ENCODE measurements at places on chromosomes 6 and 20.

GRCh38 chr20:47300071-47300470 is 56.4 kb downstream of the ZMYND8 start:
- DNase-seq: no peak

DNA sequence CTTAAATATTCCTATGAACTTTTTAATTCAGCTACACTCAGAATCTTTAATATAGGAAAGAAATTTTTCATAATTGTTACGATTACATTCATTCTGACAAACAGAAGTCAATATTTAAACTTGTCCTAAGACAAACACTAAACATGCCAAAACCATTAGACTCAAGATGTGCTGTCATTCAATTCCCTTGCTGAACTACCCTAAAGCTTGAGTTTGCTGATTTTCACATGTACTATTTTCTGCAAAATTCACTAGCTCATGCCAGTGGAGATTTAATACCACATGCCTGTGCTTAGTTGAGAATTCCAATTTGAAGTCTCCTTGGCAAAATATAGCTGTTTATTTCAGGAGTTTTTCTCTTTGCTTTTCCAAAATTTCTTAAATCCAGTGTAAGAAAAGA is 448.0 kb downstream of the COL12A1 start:
- no peak for DNase-seq

- no peak for DNase-seq
These were observed 103.6 kb upstream of the SGK1 start for GRCh38 chr6:134421501-134421900.

- no peak for DNase-seq
These were observed 1.5 kb upstream of the ILRUN start for GRCh38 chr6:34697904-34698559.

DNA sequence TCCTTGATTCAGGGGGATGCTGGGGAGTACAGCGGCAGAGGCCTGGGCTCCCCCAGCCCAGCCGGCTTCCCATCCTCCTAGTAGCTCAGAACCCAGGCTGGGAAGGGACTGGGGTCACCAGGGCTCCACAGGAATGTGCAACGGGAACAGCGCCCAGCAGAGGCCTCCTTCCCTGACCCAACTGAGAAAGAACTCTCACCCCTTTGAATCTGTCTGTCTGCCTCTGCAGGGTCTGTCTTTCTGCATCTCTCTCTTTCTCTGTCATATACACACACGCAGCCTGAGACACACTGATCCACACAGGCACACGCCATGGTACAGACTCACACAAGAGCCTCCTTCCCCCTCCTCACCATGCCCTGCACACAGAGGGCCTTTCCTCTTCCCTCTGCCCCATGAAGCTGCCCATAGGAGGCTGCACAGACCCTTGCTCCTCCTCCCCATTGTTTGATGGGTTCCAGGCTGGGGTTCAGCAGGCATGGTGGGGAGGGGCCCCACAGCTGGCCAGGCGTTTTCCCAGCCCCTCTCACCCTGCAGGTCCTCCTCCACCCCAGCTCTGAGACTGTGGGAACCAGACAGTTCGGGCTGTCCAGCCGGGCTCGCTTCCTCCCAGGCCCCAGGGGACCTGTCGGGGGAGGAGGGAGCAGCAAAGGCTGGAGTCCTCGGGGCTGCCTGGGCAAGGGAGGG is 2.8 kb downstream of the FOXS1 start:
- DNase-seq: no peak

- peak; percentile 62 for DNase-seq
These were observed 17.4 kb downstream of the SCML4 start for GRCh38 chr6:107806691-107807090.

DNA sequence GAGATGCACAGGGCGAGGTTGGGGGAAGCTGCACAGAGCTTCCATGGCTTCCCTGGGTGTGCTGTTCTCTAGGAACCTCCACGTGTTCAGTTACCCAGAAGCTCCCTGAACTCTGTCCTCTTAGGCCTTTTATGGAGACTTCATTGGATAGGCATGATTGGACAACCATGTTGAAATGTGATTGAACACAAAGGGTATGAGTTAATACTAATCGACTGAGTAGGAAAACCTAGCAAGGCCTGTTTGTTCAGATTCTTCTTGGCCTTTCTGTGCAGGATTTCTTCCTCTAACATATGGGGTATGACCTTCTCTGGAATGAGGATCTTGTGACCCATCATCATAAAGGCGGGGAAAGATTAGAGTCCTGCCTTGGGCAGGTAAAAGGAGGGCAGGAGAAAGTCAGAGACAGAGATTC is 70.7 kb upstream of the SMIM29 start:
- peak; percentile 31 for DNase-seq

GRCh38 chr20:62420846-62421715 is 6.3 kb downstream of the RBBP8NL start:
- DNase-seq: no peak

GRCh38 chr6:168000198-168001028 is 2.9 kb downstream of the KIF25 start:
- DNase-seq: peak; percentile 57

DNA sequence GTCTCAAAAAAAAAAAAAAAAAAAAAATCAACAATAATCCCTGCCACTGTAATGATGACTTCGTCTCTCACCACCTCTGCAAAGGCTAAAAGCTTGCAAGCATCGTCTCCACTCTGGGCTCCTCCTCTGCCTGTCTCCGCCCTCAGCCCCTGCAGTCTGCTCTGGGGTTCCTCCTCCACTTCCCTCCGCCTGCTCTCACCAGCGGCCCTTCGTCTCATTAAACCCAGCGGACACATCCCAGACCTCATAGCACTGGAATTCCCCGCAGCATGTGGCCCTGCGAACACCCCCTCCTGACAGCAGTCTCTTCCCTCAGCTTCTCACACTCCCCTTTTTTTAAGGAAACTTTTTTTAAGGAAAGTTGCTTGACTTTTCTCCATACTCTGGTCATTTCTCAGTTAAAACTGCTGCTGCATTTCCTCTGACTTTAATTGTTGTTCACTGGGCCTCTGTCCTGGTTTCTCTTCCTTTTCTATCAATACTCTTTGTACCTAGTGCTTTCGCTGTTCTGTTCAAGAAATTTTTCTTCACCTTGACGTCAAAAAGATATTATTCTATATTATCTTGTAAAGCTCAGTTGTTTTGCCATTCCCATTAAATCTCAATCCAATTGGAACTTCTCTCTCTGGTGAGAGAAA is 70.9 kb upstream of the PLEKHG1 start:
- DNase-seq: no peak

- DNase-seq: no peak
These were observed 472.1 kb upstream of the MARCKS start for GRCh38 chr6:113385020-113385431.

Data from esophagus muscularis mucosa (tissue), 4 donors.